Left renal cortex interstitium (tissue), 4 donors: ENCODE measurements at places on chromosomes 16 and 17.

GRCh38 chr16:11743308-11744074 lies 834 bp upstream of the TXNDC11 start:
- DNase-seq = no peak

DNA sequence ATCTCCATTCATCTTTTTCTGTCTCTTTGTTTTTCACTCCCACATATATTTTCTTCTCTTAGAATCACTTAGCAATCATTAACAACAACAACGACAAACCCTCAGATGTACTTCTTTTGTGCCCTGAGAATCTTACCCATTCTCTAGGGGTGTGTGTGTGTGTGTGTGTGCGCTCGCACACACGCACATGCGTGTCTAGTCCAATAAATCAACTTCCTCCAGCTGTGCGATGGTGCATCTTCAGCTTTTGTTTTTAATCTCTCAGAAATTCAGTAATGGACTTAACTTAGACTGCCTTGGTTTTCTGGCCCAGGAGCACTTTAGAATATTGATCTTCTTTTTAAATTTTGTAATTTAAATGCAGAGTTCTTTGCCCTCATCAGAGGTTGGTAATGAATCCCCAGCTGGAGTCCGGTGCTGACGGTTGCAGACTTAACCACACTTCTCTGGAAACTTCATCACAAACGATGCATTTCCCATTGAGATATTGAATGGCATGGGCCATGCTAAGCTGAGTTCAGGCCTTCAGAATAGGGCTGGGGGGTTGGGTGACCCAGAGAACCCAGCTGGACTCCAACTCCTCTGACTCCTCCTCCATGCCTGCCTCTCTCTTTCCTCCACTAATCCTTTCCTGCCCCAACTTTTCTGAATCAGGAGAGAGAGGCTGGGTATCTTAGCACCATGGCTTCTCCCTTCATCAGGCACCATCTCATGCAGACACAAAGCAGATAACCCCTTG lies 193.9 kb downstream of the ZNF18 start:
- no peak for DNase-seq

DNA sequence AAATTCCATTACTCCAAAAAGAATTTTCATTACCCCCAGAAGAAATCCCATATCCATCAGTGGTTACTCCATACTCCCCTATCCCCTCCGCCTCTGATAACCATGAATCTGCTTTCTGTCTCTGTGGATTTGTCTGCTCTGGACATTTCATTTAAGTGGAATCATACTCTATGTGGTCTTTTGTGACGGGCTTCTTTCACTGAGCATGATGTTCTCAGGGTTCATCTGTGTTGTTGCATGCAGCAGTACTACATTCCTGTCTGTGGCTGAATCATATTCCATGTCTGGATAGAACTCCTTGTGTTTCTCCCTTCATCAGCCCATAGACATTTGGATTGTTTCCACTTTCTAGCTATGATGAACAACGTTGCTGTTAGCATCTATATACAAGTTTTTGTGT lies 59.5 kb upstream of the IRX3 start:
- no peak for DNase-seq

GRCh38 chr16:11621920-11622651 lies 35.4 kb upstream of the LITAF start:
- no peak for DNase-seq

- no peak for DNase-seq
Observed at GRCh38 chr17:58416937-58417299, 416 bp downstream of the RNF43 start.
